C1 segment of cervical spinal cord (tissue), 14 donors: ENCODE measurements at places on chromosomes 6 and 20.
A peak's percentile ranks its signal among the peaks of the same experiment; 100 is the strongest.

DNA sequence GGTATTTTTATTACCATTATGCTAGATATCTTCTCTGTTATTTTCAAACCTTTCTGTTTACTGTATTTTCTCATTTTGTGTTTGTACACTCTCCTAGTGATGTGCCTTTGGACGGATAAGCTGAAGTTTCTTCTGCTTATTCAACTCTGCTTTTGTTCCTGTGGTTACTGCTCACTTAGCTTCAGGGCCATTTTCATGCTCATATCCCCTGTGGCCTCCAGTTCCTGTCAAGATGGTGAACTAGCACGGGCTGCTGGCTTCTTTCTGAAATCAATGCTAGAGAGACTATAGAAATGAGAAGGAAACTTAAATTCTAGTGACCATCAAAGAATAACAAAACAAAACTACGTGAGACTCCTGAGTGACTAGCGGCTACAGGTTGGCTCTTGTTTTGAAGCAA, 6.8 kb upstream of the CST8 start:
- DNase-seq: no peak

- no peak for DNase-seq
These were observed 32.1 kb downstream of the TGM2 start for GRCh38 chr20:38132910-38133501.

DNA sequence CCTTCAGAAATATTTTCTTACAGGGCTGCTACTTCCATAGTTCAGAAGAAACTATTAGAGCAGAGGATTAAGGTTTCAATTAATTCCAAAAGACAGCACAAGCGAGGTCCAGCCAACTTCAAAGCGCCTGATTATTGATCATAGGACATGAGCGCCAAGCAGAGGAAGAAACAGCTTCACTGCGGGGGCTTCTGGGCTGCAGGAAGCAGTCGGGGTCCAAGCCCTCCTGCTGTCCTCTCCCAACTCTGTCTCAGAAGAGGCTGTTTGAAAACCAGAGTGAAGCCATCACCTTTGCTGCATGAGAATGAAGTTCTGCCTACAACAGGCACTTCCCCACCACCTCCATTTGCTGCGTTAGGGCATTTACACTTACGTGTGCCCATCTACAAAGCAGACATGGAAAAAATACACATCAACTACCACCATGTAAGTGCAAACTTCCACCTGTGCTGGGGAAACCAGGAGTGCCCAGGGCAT, 23.9 kb downstream of the SUMO4 start:
- DNase-seq: no peak

- DNase-seq: peak; percentile 57
These were observed 146.8 kb downstream of the SH3BGRL2 start for GRCh38 chr6:79777713-79778579.

GRCh38 chr6:89348372-89348771, 4.2 kb downstream of the UBE2J1 start:
- no peak for DNase-seq

DNA sequence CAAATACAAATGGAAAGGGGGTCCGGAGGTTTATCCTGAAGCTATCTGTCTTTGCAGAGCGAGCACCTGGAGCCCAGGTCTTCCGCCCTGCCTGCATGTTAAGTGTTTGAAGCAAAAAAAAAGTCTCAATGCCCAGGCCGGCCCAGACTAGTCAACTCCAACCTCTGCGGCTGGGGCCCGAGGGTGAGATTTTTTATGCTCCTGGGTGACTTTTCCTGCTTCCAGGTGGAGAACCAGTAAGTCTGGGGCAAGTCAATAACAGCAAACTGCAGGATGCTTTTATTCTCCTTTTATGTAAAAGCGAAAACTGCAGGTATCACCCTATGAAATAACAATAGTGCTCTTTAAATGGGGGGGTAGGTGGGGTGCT, 2.0 kb upstream of the ZBP1 start:
- no peak for DNase-seq

GRCh38 chr6:21840428-21840827, 246.9 kb downstream of the SOX4 start:
- no peak for DNase-seq

DNA sequence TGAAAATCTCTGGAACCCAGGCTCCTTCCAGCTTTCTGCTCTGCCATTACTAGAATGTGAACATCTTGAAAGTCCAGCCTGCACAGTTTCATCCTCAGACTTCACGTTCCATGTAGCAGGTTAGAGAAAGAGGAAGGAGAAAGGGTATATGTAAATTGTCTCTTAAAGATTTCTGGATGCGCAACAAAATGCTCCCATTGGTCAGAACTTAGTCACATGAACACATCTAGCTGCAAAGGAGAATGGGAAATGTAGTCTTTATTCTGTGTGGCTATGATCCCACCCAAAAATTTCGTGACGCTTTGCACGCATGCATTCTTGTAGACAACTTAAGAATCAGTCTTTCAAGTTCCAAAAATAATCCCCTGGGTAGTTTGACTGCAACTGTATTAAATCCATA, 46.4 kb upstream of the CHD6 start:
- DNase-seq: no peak

DNA sequence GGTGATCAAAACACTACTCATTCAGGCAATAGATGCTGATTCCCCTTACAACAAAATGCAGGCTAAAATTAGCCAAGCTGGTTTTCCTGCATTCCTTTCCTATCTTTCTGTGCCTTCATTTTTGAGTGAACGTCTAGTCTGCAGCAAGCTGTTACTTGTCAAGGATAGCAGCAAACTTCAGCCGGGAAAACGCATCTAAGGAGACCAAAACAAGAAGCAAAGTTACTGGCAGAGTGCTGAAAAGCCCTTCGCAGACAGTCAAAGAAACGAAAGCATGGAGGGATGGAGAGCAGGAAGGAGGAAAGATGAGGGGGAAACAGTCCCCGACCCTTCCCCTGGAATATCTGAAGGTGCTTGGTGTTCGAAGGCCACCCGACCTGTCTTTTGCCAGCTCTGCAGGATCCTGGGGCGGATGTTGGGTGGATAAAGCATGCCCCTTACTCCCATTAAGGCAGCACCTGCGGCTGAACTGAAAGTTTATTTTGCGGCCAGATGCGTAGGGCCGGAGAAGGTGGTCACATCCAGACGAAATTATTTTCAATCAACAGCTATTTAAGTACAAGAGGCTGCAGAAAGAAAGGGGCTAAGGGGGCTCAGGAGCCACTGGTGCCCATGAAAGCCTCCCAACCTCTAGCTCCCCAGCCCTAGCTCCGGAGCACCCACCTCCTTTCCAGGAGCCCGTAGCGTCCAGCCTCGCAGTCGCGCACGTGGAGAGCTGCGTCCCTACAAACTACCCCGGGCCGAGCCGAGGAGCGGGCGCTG, 538 bp downstream of the FERMT1 start:
- DNase-seq: no peak

- no peak for DNase-seq
These were observed 5.1 kb downstream of the TMEM151B start for GRCh38 chr6:44275271-44275748.

DNA sequence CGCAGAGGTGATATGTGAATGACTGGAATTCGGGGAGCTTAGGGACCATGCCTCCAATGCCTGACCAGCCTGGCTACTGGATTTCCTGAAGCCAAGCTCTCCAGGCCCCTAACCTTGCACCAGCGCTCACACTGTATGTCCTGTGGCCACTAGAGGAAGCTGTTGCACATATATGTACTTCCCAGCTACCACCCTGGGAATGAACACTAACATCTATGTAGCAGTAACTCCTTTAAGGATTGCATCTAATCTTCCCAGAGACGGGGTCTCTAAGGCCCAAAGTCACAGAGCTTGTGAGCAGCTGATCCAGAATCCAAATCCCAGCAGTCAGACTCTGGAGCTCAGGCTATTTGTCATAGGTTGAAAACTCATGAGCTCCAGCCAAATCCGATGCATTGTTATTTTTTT, 20.4 kb upstream of the BPIFB1 start:
- peak; percentile 47 for DNase-seq

GRCh38 chr6:123873974-123874373, 70.3 kb downstream of the NKAIN2 start:
- DNase-seq: no peak

GRCh38 chr20:22106308-22106938, 401.0 kb downstream of the PAX1 start:
- no peak for DNase-seq

GRCh38 chr6:168093634-168094033, 14.6 kb upstream of the FRMD1 start:
- no peak for DNase-seq

DNA sequence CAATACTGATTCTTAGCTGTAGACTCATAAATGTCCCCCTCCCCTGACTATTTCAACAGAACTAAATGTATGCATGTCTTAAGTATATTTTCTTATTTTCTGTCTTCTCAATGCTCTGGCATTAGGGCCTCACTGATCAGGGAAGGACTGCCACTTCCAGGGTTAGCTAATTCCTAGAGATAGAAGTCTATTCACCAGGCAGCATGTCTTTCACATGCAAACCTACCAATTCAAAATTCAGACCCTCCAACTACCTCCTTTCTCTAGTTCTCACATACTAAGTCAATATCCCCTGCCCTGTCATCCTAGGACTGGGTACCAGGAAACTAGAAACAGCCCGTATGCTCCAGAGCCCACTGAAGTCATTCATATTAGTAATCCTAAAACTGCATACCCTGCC, 132.3 kb downstream of the RALGAPA2 start:
- no peak for DNase-seq

DNA sequence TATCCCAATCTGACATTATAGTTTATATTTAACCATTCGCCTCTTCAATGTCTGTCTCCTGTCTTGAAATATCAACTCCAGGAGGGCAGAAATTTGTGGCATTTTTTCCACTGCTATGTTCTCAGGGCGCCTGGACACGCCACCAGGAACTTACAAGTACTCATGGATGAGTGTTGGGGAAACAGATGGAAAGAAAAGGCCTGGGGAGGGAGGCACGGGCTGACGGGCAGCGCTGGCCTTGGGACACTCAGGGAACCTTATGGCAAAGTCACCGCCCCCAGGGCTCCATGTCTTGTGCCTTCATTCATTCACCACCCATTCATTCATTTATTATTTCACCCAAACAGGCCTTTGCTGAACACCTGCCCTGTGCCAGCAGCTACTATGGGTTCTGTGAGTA, 222.9 kb downstream of the PREX1 start:
- no peak for DNase-seq

GRCh38 chr20:33819456-33819855, 8.3 kb downstream of the CHMP4B start:
- no peak for DNase-seq

DNA sequence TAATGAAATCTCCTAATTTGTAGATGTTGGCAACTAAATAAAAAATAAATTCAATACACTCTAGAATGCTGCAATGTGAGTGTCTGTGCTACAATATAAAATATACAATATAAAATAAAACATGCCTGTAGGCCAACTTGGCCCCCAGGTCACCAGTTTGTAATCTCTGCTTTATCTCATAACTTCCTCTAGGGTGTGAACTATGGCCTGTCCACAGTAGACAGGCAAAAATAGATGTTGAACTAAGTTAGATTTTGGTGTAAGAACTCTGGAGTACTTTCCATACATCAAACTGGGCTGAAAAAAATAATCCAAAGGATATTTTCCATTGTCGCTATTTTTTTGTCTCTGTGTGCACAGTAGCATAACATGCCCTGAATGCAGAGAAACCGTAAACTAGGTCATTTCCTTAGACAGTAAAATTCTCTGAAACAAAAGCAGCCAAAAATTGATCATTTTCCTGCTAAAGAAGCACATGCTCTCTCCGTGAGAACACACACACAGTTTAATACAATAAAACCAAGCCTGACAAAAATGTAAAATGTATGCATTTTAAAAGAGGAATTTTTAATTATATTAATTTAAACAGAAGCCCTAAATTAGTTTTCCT, 98.5 kb upstream of the ZFP64 start:
- no peak for DNase-seq

DNA sequence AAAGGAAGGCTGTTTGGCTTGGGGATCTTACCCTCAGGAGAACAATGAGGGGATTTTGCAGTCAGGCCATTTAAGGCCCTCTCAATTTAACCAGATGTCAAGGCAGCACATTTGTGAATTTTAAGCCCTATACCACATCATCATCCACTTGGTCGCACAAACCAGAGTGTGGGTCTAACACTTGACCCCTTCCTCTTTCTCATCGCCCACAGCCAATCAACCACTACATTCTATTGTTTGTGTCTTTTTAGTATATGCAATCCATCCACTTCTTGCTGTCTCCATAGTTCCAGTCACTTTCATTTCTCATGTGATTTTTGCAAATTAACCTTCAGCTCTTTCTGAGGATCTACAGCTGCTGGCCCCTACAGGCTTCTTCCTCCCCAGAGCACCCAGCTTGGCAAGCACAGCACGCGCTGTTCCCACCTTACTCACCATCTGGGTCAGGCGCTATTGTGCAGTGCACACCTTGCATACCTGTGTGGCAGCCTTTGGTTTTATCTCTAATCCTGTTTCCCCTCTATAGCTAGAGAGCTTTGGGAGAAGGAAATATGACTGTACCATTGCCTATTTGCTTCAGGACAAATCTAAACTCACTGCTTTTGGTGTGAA, 32.3 kb upstream of the CD83 start:
- DNase-seq: no peak

DNA sequence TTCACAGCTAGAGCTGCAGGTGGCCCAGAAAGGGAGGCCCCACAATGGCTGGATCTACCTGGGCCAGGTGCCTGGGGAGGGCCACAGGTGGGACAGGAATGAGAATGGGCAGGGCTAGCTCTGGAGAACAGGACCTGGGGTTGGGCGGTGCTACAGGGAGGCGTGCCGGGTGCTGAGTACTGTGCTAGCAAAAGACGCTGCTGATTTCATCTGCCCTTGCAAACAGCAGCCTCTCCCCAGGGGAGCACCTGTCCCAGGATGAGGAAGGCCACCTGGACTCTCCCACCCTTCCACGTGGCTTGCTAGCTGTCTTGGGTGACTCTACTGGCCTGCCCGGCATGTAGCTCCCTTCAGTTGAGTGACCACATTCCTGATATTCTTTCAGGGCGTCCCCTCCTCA, 6.6 kb upstream of the YTHDF1 start:
- no peak for DNase-seq

DNA sequence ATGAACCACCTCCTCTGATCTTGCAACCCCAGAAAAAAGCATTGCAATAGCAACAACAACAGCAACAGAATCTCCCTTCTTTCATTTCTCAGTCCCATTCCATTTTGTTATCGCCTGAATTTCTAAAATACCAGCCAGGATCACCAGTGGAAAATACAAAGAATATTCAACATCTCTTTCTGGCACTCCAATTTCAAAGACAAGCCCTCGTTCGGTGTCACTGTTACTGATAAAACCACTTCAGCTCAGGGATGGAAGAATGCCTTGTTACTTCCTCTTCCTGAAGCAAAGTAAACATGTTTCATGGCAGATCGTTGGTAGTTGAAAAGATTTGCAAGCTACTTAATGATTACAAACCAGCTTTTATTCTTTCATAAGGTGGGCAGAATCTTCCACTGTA, 94.0 kb upstream of the SPTLC3 start:
- no peak for DNase-seq

DNA sequence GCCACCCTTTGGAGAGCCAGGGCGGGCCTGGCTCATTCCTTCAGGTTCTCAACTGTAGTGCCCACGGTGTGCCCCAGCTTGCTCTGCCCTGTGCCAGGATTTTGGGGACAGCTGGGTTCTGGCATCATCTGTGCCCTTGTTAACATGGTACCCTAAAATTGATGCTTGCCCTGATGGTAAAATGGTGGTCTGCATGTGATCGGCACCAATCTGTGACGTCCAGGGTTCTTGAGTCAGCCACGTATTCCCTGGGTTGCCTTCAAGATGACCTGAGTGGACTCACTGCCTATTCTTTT, 31.2 kb upstream of the APCDD1L start:
- no peak for DNase-seq
